ENCODE measurements at places on chromosomes 11 and 22.

DNA sequence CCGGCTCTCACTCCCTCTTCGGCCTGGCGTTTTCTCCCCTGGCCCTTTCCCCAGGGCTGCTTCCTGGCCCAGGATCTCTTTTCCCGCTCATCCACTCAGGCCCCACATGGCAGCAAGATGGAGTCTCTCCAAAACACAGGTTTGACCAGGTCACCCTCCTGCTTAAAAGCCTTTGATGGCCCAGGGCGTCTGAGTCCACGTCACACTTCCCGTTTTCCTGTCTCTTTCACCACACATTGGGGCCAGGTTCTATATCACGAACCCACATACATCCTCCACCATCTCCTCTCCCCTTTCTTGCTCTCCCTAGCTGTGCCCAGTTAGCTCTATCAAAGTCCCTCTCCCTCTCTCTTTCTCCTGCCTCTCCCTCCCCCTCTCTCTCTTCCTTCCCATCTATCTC, 7.8 kb upstream of the LRRC32 start:
- DNase-seq, result no peak

GRCh38 chr11:17561526-17561925, 14.5 kb downstream of the OTOG start:
- no peak for DNase-seq

GRCh38 chr22:47401976-47402770, 639.7 kb downstream of the TBC1D22A start:
- DNase-seq, result no peak

DNA sequence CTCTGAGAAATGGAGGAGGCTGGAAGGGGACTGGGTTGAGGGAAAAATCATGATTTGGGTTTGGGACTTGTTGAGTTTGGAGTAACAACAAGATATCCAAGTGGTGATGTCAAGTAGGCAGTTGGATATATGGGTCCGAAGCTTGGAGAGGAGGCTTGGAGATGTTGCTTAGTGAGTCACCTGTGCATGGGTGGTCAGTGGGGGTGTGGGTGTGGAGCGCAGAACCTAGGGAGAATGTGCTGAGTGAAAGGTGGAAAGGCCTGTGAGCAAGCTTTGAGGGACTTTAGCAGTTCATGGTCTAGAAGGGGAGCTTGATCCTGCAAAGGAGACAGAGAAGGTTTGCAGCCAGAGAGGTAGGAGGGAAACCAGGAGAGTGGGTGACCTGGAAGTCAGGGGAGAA, 38.2 kb downstream of the PRDM11 start:
- no peak for DNase-seq

- DNase-seq, result no peak
Observed at GRCh38 chr11:73429121-73429750, 53.0 kb downstream of the RELT start.

DNA sequence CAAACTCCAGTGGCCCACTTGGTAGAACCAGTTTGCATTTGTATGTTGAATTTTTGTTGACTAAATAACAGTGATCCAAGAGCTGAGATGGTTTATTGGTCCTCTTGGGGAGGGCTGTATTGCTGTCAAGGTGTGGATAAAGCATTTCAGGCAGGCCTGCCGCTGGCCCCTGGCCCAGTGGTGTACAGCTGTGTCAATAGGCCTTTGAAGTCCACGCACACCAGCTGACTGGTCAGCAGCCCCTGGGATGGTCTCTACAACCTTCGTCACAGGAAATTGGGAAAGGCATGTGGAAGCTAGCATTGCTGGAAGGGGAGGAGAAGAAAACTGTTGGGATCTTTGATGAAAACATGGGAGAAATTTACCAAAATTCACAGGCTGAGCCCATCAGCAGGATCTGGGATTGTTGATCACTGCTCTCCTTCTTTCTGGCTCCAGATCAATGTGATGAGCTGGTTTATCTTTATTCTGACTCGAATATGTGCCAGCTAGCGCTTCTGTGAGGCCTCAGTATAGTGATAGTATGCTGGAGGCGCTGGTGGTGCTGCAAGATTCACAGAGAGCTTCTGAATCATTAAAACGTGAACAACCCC, 12.5 kb upstream of the E2F8 start:
- no peak for DNase-seq

DNA sequence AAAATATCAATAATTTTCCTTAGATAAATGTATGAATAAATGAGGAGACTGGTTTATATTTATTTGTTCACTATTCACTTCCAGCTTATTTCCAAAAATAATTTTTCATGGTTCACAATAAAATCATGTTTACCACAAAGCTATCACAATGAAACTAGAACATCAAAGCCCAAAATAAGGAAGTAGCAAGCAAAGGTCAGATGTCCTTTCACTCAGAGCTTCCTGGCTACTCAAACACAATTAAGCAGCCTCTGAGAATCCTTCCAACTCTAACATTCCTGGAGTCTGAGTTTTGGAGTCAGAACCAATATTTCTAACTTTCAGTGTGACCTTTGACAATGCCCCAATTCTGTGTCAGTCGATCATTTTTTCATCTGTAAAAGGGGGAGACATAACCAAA, 527.0 kb downstream of the SOX6 start:
- no peak for DNase-seq

- no peak for DNase-seq
Observed at GRCh38 chr22:21802056-21802455, 65.4 kb downstream of the MAPK1 start.

DNA sequence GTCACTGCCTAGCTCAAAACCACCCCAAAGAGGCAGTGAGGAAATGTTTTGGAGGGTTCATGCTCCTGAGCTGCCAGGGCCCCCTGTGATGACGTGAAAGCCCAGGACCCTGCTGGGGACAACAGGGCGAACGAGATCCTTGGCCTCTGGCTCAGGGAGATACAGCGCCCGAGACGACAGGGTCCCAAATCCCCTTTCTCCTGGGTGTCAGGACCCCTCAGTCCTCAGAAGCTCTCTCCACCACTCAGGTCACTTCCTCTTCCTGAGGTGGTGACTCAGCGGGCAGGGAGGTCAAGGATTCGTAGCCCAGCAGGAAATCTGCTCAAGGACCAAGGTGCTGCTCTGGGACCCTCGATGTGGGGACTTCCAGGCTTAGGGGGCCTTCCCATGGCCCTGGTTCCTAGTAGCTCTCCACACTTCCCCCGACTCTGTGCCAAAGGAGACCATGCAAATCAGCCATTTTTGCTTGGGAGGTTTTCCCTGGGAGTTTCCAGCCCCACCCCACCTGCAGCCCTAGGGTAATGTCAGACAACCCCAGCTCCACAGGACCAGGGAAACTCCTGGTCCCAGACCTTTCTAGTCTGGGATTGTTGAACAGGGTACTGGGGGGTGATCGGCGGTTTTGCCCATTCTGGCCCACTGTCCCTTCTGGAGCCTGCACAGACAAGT, 12.8 kb downstream of the BCL9L start:
- no peak for DNase-seq

DNA sequence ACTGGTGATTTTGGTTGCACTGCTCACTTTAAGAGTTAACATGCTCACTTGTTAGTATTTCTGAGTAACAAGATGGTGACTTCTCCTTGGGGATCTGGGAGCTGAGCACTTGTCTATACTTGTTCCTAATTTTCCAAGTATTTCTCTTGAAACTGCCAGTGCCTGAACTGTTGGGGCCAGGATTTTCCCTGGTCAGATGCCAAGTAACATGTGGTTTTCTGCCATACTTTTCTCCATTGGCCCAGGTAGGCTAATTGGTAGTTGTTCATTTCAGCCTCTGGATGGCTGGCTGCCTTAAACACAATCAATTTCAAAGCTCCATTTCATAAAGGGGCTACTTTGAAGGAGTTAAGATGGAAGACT, 35.0 kb downstream of the RNF141 start:
- no peak for DNase-seq

DNA sequence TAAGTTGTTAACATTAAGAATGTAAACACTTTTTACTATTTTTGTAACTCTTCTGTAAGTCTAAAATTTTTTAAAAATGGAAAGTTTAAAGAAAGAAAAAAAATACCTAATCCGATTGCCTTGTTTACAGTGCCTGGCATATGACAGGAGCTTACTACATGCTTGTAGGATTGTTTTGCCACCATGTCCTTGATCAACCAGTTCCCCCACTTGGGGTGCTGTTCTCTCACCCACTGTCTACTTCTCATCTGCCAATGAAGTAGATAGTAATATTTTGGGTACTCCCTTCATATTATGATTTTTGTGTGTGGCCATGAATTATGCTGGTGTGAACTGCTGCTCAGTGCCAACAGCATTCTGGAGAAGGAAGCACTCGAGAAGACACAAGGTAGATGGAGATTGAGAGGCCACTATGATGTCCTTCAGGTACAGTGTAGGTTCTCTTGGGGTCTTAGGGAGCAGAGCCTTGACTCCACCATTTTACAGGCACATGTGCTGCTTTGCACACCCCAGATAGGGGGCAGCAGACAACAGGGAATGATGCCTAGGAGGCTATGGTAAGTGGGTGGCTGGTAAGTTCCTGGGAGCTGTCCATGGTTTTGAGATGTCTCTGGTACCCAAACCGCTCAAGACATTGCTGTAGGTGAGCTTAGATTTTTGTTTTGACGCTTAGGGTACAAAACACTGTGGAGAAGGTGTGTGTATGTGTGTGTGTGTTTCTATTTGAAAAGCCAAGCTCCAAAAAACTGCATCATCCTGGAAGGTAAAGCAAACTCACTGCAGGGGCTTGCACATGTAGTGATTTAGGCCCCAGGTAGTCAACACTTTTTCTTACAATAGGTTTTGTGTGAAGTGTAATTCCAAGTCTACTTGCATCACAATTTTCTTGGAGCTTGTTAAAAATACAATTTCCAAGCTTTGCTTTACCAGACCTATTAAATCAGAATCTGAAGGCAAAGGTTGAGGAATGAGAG, 494.5 kb upstream of the LARGE1 start:
- DNase-seq, result no peak

DNA sequence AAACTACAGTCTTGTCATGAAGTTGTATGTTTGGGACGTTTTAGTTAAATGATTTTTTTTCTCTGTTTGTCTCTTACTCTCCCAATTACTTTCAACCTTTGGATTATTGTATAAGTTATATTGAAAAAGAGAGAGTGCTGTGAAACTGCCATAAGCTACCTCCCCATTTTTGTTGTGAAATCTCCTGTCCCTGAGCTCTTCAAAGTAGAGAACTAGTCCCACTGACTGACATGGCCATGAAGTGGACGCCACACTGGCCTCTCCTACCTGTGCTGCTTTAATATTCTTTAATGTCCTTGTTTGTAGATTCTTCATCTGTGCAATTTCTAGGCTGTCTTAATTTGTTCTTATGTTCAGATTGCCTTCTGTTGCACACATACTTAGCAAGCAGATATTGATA, 56.3 kb downstream of the PPFIA1 start:
- DNase-seq, result no peak

DNA sequence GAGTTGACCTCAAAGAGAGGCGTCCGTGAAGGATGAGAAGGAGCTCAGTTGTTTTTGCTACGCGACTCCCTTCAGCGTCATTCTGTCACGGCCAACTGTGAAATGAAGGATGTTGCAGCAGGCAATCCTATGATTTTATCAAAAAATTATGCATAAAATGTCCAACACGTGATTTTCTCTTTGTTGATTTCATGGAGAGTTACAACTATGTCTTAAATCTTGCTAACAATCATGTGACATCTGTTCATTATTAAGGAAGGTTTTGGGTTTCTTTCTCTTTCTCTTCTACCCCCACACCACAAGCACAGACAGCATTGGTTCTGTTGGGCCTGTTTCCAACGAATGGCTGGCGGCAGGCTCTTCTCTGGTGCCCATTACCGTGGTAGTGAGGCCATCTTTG, 3.7 kb downstream of the KRTAP5-4 start:
- DNase-seq, result no peak

DNA sequence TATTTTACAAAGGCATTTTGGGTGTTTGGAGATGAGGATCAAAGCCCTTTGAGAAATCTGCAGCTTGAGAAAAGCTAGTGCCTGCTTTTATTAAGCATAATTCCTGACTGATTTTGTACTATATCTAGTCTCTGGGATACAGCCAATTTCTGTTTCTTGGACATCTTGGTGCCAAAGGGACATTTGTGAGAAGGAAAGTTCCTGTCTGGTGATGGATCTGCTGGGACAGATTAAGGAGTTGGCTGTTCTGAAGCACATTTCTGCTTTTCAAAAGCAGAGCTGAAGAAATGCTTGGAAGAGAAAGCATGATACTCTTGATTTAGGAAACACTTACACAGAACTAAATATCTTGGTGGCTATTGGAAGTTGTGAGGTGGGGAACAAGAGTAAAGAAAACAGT, 254.6 kb upstream of the CCDC90B start:
- DNase-seq, result no peak

- no peak for DNase-seq
Observed at GRCh38 chr11:92276773-92277172, 52.2 kb downstream of the FAT3 start.

- DNase-seq, result no peak
Observed at GRCh38 chr11:107139396-107139795, 121.1 kb upstream of the GUCY1A2 start.

GRCh38 chr22:19937616-19938473, 3.7 kb upstream of the COMT start:
- no peak for DNase-seq

DNA sequence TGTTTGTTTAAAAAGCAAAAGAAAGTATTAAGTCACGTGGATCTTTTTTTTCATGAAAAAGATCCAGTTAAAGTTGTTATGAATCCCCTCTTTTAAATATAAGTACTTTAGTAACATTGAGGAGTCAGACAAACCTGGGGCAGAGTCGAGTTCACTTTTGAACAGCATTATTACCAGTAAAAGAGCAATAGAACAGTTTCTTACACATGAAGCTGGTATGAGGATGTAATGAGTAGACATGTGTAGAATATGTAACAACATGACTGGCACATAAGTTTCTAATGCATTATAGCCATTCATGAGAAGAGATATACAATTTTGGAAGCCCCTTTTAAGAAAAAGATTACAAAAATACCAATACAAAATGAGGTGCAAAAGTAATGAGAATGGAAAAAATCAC, 7.6 kb upstream of the MUC15 start:
- DNase-seq, result no peak

- DNase-seq, result no peak
Observed at GRCh38 chr11:85930879-85931366, 75.7 kb downstream of the CCDC83 start.

GRCh38 chr11:62958547-62959421, 26.0 kb downstream of the SLC22A6 start:
- no peak for DNase-seq

DNA sequence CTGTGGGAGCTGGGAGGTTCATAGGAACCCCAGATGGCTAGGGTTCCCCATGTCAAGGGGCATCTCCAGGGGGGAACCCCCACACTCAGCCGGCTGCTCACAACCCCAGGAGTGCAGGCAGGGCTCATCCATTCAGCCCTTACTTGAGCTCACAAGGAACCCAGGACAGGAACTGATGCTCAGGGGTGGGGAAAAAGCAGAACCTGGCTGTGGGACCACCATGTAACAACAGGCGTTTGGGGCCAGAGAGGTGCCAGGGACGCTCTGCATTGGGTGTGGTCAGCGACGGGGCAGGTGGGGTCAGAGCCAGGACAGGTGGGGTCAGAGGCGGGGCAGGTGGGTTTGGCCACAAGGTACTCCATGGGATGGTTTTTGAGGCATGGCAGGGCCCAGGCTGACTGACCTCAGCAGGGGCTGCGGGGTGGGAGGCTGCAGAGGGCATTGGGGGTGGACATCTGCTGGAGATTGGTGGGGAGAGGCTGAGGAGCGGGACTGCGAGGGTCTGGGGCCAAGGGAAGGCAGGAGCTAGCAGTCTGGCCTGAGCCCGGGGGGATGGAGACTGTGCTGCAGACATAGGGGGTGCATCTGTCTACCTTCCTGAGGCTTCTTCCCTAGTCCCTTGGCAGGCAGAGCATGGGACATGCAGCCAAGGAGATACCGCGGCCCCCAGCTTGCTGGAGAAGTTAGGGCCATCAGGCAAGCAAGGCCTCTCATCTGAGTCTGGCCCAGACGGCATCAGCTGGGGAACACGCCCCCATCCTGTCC, 34.0 kb upstream of the CARS1 start:
- no peak for DNase-seq
